Activated B cell treated with CpG ODN at 0.5 μM for 24 hours (primary cell): ENCODE measurements at places on chromosomes 2 and 18. TPM values are rescaled to one million over a fixed set of nuclear protein-coding genes. Genes with fewer than 3 reads are reported as not detected.

The KHK gene
- total RNA-seq: 2.2 and 2.6 TPM in 2 replicates

The ARHGEF4 gene
- total RNA-seq: 0.29 and 0.39 TPM in 2 replicates

The GKN2 gene
- not detected in 2 replicates for total RNA-seq

DNA sequence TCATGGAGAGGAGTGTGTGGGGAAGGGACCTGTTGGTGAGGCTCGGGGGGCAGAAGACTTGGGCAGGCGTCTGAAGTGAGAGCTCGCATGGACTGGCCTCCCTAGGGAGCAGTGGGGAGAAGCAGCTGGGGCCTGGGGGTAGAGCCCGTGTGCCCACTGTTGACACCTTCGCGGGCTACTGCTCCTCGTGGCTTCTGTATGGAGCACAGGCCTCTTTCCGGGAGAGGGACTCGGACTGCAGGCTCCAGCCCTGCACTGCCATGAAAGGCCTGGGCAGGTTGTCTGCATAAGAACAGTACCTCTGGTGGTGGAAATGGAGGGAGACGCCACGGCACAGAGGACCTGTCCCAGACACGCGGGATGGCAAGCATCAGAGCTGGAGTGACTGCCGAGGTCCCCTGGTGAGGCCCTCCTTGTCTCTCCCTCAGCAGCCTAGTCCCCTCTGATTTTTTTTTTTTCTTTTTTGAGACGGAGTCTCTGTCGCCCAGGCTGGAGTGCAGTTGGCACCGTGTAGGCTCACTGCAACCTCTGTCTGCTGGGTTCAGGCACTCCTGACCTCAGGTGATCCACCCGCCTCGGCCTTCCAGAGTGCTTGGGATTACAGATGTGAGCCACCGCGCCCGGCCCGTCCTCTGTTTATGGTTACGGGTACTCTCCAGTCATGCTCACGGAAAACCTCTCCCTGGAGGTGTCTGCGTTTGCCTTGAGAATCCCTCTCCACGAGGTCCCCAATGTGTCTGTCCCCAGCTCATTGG, 44.7 kb upstream of the PTMA start:
- no peak for DNase-seq

GRCh38 chr2:113176696-113177355, 3.1 kb downstream of the PSD4 start:
- no peak for DNase-seq
